ENCODE measurements at places on chromosomes 16 and 17. TPM values are rescaled to one million over a fixed set of nuclear protein-coding genes. Genes with fewer than 3 reads are reported as not detected.

DNA sequence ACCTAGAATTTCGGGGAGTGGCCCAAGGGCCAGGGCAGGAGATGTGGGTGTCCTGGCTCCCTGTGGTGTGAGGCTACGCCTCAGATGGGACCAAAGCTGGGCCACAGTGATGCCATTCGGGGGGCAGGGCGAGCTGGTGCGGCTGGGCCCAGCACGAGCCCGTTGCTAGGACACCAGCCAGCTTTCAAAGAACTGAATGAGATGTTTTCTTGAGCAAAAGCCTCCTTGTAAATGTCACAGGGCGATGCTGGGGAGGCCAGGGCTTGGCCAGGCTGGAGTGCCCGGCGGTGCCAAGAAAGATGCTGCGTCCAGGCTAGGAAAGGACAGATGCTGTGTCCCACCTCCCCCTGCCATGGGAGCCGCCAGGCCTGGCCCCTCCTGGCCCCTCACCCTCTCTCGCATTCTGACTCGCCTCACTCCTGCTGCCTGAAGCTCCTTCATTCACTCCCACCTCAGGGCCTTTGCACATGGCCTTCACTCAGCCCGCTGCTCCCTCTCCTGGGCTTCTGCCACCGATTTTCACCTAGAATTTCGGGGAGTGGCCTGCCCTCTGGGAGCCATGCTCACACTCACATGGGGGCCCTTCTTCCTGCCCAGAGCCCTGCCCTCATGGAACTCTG lies 39.1 kb downstream of the CPNE2 start:
- no peak for DNase-seq

The TVP23B gene
- 27.8 TPM for total RNA-seq

The KCNAB3 gene
- 19.9 TPM for total RNA-seq

The MSLN gene
- not detected for total RNA-seq

Measured in neural crest cell (in vitro differentiated cells).